ENCODE measurements at places on chromosomes 3 and 15.

DNA sequence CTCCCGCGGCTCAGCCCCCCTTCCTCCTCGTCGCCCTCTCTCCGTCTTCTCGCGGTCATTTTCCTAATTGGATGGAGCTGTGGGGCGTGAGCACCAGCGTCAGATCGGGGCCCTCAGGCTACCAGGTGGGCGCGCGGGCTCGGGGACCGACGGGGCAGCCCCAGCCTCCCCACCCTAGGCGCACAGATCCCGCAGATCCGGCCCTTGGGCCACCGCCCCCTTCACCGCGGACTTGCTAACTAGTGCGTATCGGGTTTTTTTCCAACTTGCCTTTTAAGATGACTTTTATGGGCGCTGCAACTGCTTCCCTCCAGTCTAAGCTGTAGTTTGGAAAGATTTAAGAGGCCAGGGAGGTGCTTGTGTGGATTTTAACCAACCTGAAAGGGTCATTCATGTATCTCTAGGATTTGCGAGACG lies 1.3 kb downstream of the ZNF710 start:
- no peak for DNase-seq

GRCh38 chr15:95760508-95760907 lies 570.0 kb upstream of the NR2F2 start:
- DNase-seq = no peak

DNA sequence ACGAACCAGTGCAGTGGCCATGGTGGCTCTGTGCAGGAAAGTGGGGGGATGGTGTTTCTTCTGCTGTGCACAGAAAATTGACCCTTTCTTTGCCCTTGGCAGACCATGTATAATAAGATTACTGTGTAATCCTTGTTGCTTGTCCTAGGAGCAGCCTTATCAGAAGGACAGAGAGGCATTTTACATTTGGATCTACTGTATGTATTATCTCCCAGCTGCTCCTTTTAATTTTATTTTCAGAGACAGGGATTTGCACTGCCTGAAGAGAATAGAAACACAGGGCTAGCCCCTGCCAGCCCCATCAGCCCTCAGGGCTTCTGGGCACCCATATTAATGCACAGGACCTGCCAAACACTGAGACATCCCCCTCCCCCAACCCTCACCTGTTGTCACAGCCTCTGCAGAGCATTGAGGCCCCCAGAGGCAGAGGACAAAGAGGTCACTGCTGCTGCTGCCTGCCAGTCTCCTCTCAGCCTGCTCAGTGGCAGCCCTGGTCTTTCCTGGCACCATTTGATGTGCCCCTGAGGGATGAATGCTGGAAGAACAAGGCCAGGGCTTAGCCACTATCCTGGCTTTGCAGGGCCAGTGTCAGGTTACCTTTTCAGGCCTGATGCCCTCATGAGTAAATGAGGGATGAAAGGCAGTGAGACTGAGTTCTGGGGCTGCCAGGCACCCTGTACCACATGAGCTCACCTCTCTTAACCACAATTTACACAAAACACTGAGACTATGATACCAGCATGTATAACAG lies 533.4 kb downstream of the NTRK3 start:
- DNase-seq = no peak

- DNase-seq = no peak
These were observed 210.8 kb upstream of the ARHGEF26 start for GRCh38 chr3:153910387-153910786.

DNA sequence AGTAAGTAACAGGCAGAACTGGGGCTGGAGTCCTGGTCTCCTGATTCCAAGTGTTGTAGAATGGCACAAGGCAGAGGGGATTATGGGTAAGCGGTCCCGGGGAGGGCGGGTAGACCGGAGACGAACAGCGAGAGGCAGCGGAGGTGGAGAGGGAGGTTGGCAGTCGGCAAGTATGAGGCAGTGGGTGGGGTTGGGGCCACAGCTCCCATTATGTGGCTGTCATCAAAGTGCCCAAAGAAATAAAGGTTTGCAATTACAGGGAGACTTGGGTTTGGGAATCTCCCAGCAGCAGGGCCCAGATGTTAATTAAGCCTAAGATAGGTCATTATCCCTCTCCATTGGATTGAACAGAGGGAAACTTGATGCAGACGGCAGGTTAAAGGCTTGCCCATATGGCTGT lies 16.9 kb downstream of the FAM43A start:
- no peak for DNase-seq

GRCh38 chr3:14481018-14481645 lies 59.0 kb downstream of the GRIP2 start:
- DNase-seq = no peak

GRCh38 chr3:139120086-139121056 lies 75.7 kb upstream of the PRR23C start:
- no peak for DNase-seq

- no peak for DNase-seq
These were observed 282.6 kb upstream of the MCTP2 start for GRCh38 chr15:93948726-93949125.

DNA sequence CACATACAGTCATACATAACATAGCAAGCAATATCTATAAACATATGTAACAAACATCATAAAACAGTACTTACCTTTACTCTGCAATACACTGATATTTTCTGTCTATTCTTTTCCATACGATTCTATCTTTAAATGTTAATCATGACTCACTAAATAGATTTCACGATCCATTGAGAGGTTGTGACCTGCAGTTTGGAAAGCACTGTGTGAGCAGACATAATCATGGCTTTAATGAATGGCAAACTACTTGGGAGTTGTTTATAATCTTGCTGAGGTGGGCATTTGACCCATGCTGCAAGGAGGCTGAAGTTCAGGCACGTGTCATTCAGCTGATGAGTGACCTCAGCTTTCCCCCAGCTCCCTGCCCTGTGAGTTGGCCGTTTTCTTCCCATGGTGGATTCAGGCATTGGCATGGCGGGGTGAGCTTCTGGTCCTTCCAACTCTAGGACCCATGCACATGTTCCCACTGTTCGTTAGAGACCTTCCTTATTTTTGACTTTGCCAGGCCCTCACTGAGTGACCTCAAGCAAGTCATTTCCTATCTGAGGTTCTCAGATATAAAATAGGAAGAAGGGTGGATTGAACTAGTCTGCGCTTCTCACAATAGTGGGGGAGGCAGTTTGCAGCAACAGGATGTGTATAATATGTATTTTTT lies 41.7 kb downstream of the PAQR5 start:
- no peak for DNase-seq

DNA sequence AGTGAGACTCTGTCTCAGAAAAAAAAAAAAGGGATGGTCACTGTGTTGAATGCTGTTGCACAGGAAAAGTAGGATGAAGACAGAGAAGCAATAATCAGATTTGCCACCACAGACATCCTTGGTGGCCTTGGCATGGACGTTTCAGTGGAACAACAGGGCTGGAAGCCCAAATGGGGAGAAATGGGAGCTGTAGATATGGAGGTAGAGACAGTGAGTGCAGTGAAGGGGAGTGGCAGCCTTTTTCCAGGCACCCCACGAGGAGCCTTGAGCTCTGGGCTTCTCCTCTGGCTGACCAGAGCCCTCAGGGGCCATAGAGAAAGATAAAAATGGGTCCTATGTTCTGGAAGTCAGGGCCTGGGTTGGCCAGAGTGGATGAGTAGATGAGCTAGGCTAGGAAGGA lies 12.3 kb upstream of the DOCK3 start:
- DNase-seq = no peak

- no peak for DNase-seq
These were observed 41.4 kb downstream of the NTRK3 start for GRCh38 chr15:88215066-88215648.

- no peak for DNase-seq
These were observed 112.5 kb upstream of the CADPS start for GRCh38 chr3:62987721-62988120.

DNA sequence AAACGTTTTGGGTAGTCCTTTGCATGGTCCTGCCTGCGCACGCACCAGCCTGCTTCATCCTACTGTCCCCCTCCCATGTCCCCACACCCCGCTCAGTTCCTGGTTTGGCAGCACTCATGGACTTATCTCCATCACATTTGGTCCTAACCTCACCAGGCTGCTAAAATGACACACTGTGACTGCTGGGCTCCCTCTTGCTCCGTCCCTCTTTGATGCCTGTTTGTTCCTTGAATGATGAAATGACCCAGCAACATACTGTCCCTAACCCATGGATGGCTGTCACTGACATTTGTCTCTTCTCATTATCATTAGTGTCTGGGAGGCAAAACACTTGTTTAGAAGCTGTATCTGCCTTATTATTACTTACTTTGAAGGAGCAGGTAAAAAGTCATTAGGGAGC lies 80.5 kb downstream of the CHDH start:
- no peak for DNase-seq

DNA sequence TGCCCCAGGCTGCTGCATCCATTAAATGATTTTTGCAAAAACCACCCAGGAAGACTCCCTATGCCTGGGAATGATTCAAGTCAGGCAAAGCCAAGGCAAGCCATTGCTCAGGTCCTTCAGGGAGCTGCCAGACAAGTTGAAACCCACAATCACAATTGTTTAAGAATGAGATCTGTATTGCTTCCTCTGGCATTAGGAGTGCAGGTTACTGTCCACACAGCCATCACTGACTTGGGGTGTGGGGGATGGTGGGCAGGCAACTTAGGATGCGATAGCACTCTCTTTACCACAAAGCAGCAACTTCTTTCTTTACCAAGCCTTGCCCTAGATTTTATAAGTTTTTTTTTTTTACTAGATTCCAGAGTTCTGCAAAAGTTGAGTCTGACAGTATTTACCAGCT lies 15.0 kb upstream of the IL20RB start:
- DNase-seq = no peak

DNA sequence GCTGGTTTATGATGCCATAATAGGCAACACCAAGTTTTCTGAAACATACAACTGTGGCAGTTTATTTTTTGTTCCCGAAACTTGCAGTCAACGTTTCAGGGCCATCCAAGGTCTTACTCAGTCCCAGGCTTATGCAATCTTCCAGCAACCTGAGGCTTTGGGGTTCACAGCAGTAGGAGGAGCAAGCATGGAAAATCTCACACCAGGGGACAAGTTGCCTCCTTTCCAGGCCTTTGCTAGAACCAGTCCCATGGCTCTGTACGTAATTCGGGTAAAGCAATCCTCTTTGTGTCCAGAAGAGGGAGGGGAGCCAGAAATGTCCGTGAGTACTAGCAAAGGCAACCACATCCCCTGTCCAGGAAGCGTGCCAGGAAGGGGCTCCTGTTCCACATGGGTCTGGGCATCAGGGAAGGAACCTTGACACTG lies 4.7 kb upstream of the FAM240A start:
- DNase-seq = no peak

GRCh38 chr15:73969151-73969759 lies 22.8 kb downstream of the STOML1 start:
- no peak for DNase-seq

GRCh38 chr15:50145451-50145872 lies 26.4 kb upstream of the ATP8B4 start:
- DNase-seq = no peak

Data from stimulated activated CD8-positive, alpha-beta memory T cell treated with anti-CD3 and anti-CD28 coated beads, Interleukin-4, amount 100 ng/mL, for 1 hour (primary cell).